ENCODE measurements at places on chromosomes 1 and 21. TPM values are rescaled to one million over a fixed set of nuclear protein-coding genes. Genes with fewer than 3 reads are reported as not detected.

MIXL1 gene
- not detected for total RNA-seq

LINGO4 gene
- not detected for total RNA-seq

GLIS1 gene
- total RNA-seq = not detected

TMCO4 gene
- 16.1 TPM for total RNA-seq

AQP10 gene
- total RNA-seq = not detected

DNA sequence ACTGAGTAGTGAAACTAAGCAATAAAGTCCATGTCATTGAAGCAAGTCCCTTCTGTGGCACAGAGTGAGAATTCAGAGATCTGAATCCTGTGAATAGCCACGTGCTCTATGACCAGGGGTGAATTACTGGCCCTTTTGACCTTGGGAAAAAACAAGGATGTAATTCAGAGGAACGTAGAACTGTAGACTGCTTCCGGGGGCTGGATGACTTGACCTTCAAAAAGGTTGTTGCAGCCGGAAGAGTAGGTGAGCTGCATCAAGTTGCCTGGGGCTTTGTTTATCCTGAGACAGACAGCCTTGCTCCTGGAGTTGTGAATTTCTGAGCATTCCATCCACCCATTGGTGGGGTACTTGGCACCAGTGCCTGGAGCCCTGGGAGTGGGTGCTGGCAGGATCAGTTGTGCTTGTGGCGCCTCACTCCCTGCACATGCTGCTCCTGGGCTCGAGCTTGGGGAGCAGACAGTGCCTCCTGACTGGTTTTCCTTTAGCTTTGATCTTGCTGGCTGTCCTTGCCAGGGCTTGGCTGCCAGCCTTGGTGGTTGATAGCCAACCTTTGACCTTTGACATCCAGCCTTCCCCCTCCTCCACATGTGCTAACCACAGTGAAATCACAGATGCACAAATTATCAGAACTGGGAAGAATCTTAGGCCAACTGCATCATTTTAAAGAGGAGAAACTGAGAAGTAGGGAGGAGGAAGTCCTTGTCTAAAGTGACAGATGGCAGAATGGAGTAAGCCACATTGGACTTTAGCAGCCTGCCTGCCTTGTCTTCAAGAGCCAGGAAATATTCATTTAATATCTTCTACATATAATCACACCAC is 16.2 kb upstream of the MYOG start:
- no peak for DNase-seq
- H3K27me3 ChIP-seq = peaks cover 12% of the 10 kb centered on the region
- H3K4me3 ChIP-seq = no peak overlapping the region
- H3K27ac ChIP-seq = no peak overlapping the region
- no peaks in the 10 kb centered on the region for H3K36me3 ChIP-seq

DNA sequence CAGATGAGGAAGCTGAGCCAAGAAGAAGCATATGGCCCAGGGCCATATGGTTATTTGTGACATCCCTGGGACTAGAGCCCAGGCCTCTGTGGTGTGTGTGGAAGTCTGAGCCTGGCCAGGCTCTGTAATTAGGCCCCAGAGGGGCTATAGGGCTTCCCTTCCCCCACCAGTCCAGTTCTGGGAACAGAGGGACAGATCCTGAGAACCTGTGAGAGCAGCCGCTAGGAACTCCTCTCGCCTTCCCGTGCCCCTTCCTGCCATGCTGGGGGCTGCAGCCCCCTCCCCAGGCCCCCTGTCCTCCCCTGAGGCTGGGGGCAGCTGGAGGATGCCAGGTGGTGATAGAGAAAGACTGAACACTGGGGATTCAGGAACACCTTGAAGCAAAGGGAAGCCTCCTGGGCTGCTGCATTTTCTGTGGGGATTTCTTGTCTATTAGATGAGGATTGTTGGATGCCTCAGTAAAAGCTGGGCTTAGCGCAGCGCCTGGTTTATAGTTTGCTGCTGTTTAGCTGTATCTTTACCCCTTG is 33.3 kb downstream of the COQ8A start:
- no peaks in the 10 kb centered on the region for H3K4me1 ChIP-seq
- no peaks in the 10 kb centered on the region for H3K27me3 ChIP-seq

DNA sequence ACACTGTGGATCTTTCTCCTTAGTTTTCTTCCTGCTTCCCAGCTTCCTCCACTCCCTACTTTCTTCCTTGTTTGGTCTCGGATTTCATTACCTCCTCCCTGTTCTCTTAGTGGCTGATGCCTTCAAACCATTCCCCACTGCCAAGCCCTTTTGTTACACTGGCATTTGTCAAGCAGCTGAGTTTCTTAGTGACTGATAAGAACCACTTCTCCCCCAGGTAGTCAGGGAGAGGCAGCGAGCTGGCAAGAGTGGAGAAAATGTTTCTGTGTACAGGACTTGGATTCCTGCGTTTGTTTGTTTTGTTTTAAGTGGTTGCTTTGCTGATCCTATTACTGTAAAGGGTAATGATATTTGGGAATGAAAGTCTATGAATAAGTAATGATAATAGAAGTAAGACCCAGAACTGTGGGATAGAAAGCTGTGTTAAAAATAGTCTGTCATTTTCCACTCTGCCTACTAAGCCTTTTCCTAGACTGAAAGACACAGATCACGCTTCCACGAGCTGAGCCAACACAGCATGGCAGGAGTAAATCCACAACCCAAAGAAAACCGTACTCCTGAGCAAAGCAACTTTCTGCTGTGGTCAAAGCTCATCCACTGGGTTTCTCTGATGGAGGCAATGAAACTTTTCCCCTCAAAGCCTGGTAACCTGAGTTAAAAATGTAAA is 10.1 kb upstream of the SERTAD4 start:
- H3K27me3 ChIP-seq = peaks cover 18% of the 10 kb centered on the region

- no peak overlapping the region for H3K27ac ChIP-seq
- H3K4me3 ChIP-seq = no peak overlapping the region
- H3K27me3 ChIP-seq = peaks cover 2% of the 10 kb centered on the region
- no peaks in the 10 kb centered on the region for H3K4me1 ChIP-seq
Observed at GRCh38 chr21:37939251-37939650, 23.0 kb upstream of the KCNJ6 start.

DNA sequence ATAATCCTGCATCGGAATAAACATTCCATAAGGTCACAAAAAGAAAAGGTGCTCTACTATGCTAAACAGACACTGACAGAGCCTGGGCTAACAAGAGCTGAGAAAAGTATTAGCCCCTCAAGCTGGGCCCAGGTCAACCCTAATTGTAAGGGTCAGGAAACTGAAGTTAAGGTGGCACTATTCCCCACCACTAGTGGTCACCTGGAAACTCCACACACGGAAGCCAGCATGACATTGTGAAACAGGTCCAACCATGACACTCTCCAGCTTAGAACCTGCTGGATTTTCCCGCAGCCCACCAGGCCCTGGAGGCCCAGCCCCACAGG is 1.2 kb downstream of the PTTG1IP start:
- no peaks in the 10 kb centered on the region for H3K27me3 ChIP-seq
- peak overlapping the region; percentile 87 for H3K4me3 ChIP-seq
- H3K4me1 ChIP-seq = peaks cover 61% of the 10 kb centered on the region
- H3K36me3 ChIP-seq = peaks cover 17% of the 10 kb centered on the region
- peak overlapping the region; percentile 57 for H3K27ac ChIP-seq

- no peak overlapping the region for H3K4me3 ChIP-seq
- H3K27me3 ChIP-seq = peaks cover 44% of the 10 kb centered on the region
- DNase-seq = no peak
- no peaks in the 10 kb centered on the region for H3K36me3 ChIP-seq
Observed at GRCh38 chr1:84877592-84877991, 15.4 kb downstream of the LPAR3 start.

DNA sequence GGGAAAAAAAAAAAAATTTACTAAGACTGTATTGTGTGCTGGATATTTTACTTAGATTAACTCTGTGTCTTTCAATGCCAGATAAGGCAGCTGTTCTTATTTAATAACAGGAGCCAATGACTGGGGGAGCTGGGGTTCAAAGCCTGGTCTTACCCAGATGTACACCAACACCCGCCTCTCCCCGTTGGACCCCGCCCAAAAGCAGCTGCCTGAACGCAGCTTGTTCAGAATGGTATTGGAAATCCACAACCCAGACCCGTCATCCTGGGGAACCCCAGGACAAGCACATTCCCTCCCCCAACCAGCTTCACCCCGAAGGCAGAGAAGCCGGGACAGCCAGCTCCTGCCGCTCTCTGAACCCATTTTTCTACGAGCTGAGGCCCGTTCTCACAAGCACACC is 113.6 kb upstream of the TMPRSS2 start:
- H3K27me3 ChIP-seq = peaks cover 6% of the 10 kb centered on the region
- DNase-seq = no peak
- H3K4me1 ChIP-seq = peaks cover 6% of the 10 kb centered on the region

DNA sequence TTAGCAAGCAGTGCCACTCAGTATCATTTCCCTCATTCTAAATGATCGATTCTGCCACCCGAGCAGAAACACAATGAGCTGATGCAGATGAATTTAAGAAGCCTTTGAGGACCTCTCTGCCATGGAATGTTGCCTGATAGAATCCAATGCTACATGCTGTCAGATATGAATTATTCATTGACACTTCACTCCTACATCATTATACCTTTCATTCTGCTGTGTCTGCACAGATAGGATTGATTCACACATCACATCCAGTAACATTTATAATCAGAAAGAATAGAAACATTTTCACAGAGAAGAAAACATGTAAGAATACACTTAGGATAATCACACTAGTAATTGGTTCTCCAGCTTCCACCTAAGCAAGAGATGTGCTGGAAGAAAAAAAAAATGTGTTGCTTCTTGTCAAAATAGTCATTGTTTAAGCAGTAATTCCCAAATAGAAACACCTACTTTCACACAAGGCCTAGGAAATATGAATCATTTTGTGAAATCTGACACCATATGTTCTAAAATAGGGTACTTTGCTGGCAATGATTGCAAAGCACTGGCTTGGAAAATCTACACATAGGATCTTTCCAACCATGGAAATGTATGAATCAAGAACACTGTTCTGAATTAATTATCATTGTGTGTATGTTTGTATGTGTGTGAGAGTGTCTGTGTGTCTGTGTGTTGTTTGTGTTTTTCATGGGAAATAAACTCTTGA is 110.1 kb downstream of the GRIK1 start:
- H3K27ac ChIP-seq = no peak overlapping the region
- no peak overlapping the region for H3K4me3 ChIP-seq
- H3K4me1 ChIP-seq = no peaks in the 10 kb centered on the region
- DNase-seq = no peak
- no peaks in the 10 kb centered on the region for H3K27me3 ChIP-seq
- no peaks in the 10 kb centered on the region for H3K36me3 ChIP-seq

GRCh38 chr1:24996983-24997893 is 67.2 kb upstream of the RUNX3 start:
- no peak for DNase-seq
- H3K4me1 ChIP-seq = peaks cover 50% of the 10 kb centered on the region
- H3K27me3 ChIP-seq = no peaks in the 10 kb centered on the region
- H3K27ac ChIP-seq = peak overlapping the region; percentile 3

- H3K4me3 ChIP-seq = no peak overlapping the region
- DNase-seq = no peak
- H3K4me1 ChIP-seq = no peaks in the 10 kb centered on the region
Observed at GRCh38 chr1:204846546-204846945, 24.1 kb upstream of the NFASC start.

DNA sequence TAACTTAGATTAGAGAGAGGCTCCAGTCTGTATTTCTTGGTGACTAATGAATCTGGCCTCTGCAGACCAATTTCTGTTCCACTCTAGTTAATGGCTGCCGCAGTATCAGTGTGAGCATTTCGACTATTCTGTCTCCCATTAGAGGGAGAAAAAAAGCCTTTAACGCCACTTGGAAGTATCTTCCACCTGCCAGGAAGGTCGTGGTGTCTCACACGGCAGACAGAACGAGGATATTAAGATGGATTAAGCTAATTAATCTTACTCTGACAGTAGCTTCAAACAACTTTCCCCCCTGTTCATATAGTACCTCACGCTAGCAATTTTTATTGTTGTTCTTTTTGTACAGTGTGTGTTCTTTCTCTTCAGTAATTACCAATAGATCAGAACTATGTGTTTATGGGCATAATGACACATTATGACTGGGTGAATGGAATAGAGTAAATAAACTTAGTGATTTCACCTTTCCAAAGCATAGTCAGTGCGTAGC is 153.8 kb downstream of the ADGRL2 start:
- H3K27ac ChIP-seq = no peak overlapping the region
- H3K4me1 ChIP-seq = no peaks in the 10 kb centered on the region
- H3K36me3 ChIP-seq = no peaks in the 10 kb centered on the region
- H3K4me3 ChIP-seq = no peak overlapping the region

DNA sequence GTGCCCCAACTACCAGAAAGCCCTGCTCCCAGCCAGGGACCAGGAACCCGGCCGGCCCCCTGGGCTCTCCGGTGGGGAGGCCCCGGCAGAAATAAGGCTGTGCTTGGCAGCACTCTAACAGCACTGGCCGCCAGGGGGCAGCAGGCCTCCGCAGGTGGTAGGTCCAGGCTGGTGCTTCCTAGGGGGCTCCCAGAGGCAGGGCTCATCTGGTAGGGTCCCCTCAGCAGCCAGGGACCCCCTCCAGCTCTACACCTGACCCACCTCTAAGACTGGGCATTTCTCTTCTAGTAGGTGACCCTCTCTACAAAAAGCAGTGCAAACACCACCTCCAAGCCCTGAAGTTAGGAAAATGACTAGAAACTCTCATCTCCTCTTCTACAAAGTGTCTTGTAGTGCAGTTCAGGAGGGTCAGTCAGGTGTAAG is 85.6 kb downstream of the STUM start:
- H3K27me3 ChIP-seq = no peaks in the 10 kb centered on the region
- peaks cover 57% of the 10 kb centered on the region for H3K36me3 ChIP-seq
- no peak overlapping the region for H3K4me3 ChIP-seq
- no peak overlapping the region for H3K27ac ChIP-seq

- H3K4me1 ChIP-seq = no peaks in the 10 kb centered on the region
- no peak overlapping the region for H3K27ac ChIP-seq
- no peak for DNase-seq
- no peaks in the 10 kb centered on the region for H3K36me3 ChIP-seq
- peaks cover 22% of the 10 kb centered on the region for H3K27me3 ChIP-seq
Observed at GRCh38 chr1:37726751-37727585, 34.7 kb downstream of the CDCA8 start.

Data from activated T-helper 2 cell treated with anti-CD3 and anti-CD28 coated beads, Interferon-gamma antibody, Interleukin-2, Interleukin-4, amounts not matched to agents 10 μg/mL and 5 μg/mL and 100 μg/mL, durations not matched to agents 14 hours and 24 hours and 36 hours (primary cell).